ENCODE measurements at places on chromosomes 11 and 22.
A peak's percentile ranks its signal among the peaks of the same experiment; 100 is the strongest.

DNA sequence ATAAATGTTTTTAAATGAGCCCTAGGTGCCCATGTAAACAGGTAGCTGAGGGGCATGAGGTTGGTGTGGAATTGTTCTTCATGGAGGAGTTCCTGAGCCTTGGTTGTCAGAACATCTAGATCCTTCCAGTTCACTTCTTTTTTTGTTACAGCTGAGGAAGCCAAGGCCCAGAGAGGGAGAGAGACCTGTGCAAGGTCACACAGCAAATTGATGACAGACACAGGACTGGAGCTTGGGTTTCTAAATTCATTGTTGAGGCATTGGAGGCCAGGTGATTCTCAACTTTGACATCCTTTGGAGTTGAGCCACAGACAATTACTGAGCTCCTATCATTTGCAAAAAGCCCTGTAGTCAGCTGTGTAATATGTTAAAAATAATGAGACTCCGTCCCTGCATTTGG lies 73.1 kb upstream of the CRYBB3 start:
- no peak for DNase-seq

DNA sequence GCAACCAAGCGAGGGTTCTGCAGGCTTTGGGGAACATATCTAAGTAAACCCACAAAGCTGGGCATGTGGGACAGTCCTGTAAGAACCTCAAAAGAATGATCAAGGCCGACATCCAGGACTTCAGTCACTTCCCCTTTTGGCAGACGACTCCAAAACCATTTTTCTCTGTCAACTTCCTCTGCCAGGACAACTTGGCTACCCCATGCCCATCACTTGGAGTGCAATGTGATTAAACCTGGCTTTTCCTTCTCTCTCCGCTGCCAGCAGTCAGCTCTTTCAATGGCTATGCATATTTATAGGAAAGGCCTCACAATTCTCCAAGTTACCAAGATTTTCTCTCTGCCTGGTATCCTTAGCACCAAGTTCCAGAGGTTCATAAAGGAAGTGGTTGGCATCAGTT lies 78.9 kb downstream of the C11orf58 start:
- no peak for DNase-seq

GRCh38 chr11:70734911-70735310 lies 336.6 kb downstream of the CTTN start:
- no peak for DNase-seq

DNA sequence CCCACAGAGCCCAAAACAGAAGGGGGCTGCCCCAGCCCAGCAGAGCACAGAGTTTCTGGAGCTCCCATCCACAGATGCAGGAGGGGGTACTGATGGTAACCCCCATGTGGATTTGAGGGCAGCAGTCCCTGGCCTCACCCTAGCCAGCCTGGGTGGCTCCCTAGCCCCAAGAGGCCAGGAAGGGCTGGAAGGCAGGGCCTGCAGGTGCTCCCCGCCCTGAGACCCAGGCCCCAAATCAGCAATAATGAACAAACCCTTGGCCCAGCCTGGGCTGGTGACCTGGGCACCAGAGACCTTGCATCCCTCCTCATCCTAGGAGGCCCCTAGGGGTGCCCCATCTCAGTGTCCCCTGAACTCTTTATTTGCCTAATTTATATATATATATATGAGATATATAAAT lies 61.6 kb downstream of the MORC2 start:
- no peak for DNase-seq

DNA sequence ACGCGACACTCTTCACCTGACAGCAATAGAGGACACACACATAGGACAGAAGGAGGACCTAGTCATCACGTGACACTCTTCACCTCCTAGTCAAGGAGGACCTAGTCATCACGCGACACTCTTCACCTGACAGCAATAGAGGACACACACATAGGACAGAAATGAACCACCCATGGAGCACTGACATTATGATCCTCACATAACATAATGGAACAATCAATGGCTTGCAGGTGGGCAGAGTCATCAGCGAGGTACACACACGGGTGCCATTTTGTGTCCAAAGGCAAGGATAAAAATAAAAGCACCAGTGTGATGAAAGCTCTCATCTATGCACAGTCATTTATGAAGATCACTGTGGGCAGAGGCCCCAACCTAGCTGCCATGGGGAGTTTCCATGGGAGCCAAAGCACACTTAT lies 354.7 kb downstream of the LARGE1 start:
- no peak for DNase-seq

DNA sequence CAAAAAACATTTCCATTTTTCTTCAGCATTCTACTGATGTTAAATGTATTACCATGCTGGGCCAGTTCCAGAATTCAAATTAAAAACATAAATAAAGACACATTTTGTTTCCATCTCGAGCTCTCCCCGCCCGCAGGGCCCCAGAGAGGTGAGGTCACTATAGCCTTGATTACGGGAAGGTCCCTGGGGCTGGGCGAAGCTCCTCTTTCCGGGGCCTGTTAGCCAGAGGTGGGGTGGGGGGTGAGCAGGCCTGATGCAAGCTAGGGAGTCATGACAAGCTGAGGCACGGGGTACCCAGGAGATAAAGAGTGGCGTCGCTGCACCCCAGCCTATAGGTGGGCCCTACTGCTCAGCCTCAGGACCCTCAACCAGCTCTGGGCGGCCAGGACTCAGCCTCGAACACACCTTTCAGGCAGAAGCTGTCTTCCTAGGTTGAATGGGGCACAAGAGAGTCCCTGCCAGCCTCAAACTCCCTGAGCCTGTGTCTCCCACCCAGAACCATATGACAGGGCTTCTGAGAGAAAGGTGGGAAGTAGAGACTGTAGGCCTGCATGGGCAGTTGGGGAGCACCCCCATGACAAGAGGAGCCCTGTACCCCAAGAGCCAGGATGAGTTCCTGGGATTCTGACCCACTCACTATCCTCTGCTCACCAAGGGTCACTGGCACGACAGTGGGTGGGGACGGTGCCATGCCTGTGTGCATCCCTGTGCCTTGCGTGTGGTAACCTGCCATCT lies 34.8 kb downstream of the KCNQ1OT1 start:
- peak; percentile 58 for DNase-seq

GRCh38 chr11:113615098-113615497 lies 91.0 kb downstream of the TMPRSS5 start:
- DNase-seq, result no peak

GRCh38 chr11:16925561-16926065 lies 88.6 kb downstream of the PLEKHA7 start:
- DNase-seq, result peak; percentile 68

DNA sequence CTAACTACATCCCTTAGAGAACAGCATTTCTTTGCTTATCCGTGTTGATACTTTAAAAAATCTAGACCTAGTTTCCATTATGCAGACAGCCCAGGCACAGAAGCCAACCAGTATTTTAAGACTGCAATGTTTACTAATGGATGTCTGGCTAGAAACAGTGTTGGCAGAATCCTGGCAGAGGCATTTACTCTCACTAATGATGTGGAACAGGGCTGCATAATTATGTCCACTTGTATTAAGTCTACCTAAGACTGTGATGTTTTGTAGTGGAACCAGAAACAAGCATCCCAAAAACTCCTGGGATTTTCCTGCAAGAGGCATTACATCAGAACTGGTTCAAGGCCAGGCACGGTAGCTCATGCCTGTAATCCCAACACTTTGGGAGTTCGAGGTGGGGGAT lies 50.2 kb upstream of the PICALM start:
- DNase-seq, result peak; percentile 37

DNA sequence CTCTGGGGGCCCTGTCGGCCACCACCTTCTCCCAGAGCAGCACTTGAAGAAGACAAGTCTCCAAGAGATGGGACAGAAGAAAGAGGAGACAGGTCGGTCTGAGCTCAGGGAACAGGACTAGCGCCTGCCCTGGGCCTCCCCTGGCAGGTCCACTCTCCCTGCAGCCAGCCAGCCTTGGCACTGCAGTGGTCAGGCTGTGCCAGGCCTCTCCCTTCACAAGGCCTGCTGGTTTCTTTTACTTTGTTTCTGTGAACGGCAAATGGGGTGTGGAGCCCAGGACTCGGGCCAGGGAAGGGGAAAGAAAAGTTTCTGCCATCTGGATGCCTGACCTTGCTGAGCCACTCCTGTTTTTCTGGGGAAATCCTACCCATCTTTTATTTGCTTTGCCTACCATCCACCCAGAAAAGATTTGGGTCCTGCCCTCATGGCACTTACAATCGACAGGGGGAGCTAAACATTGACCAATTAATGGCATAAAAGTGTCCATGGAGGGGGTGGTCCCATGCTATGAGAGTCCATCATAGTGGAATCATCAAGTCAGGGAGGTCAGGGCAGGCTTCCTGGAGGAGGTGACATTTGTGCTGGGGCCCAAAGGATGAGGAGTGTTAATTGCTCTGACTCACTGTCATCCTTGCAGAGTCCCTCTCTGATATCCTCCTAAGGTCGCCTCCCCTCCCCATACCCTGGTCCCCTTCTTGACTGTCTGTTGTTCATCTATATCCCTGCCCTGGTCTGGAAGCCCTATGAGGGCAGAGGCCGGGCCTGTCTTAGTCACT lies 65.2 kb downstream of the NFAM1 start:
- DNase-seq, result peak; percentile 77

- DNase-seq, result no peak
Observed at GRCh38 chr22:24427500-24428164, at the start of gene ADORA2A. Gene ADORA2A, plus strand, starts transcription at chr22:24427599. Its CDS starts 5,806 bp downstream, at chr22:24433405.

- no peak for DNase-seq
Observed at GRCh38 chr11:35825386-35825785, 118.5 kb upstream of the LDLRAD3 start.

DNA sequence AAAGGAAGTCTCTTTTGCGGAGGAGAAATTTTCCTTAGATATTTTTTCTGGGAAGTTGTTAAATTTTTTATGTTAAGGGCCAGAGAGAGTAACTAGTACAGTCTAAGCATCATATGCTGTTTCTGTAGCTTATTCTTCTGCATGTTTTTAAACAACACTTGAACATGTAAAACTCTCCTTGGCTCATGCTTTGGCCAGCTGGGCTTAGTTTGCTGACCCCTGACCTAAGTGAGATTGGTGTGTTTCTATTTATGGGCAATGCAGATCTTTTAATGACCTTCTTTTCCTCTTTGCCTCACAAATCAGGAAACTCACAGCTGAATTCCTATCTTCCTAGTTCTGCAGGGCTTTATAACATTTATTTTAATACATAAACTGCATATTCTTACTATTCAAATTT lies 942.5 kb downstream of the OPCML start:
- no peak for DNase-seq

DNA sequence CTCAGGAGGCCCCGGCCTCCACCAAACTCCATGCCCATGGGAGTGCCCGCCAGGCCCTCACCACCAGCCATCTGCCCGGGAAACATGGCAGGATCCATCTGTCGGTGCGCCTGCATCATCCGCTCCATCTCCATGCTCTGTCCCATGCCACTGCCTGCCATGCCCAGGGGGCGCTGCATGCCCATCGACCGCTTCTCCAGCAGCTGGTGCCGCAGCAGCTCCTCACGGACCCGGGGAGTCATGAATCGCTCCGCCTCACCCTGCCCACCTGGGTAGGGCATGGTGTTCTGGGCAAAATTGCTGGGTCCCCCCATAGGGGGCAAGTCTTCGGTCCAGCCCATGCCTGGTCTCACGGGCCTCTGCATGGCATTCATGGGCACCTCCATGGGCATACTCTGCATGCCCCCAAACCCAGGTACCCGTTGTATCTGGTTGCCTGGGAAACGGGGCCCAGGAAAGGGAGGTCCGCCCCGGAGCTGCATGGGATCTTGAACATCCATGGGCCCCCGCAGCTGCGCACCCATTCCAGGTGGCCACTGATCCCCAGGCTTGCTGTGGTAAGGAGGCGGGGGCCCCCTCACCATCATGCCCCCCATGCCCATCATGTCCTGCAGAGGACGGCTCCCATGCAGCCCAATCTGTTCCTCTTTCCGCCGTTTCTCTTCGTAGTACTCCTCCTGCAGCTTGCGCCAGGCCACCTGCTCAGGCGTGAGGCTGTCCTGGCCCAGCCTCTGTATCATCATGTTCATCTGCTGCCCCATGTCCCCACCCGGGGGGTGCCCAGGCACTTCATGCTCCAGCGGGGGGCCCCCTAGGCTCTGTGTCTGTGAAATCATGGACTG lies 18.0 kb downstream of the CXCR5 start:
- peak; percentile 46 for DNase-seq

DNA sequence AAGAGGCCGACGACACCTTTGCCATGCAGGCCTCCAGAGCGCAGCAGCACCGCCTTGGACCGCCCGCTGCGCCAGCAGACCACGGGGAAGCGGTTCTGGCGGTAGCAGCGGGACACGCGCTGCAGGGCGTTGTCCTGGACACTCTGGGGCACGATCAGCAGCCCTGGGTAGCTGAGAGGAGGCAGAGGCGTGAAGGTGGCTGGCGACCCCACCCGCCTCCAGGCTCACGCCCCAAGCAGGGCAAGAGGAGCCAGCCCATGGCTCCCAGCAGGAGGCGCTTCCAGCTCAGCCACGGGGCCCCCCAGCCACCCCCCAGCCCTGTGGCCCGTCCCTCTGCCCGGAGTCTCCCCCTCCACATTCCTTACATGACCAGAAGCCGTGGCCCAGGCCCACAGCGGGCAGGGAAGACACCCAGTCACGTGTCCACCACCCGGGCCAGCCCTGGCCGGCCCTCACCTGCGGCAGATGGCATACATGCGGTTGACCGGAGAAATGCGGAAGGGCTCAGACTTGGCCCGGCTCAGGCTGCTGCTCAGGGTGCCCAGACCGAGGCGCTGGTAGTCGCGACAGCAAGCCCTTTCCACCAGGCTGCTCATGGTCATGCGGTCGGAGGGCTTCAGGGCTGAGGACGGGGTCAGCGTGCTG lies 15.2 kb downstream of the SBF1 start:
- DNase-seq, result no peak

DNA sequence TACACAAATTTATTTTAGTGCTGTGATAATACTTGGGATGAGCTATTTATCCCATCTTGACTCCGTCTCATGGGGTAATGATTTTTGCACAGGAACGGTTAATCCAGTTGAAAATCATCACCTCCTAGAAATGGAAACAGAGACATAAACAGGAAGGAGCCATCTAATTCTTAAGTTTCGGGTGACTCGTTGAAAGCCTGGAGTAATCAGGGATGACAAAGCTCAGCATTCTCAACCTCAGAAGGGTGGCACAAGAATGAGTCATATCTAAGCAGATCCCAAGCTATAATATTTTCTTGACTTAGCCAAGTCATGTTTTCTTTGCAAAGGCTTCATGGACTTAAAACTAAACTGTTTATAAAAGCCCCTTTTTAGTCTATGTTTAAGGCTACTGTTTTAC lies 280.8 kb upstream of the CCDC90B start:
- no peak for DNase-seq

- DNase-seq, result no peak
Observed at GRCh38 chr22:45698094-45698493, 26.5 kb downstream of the ATXN10 start.

DNA sequence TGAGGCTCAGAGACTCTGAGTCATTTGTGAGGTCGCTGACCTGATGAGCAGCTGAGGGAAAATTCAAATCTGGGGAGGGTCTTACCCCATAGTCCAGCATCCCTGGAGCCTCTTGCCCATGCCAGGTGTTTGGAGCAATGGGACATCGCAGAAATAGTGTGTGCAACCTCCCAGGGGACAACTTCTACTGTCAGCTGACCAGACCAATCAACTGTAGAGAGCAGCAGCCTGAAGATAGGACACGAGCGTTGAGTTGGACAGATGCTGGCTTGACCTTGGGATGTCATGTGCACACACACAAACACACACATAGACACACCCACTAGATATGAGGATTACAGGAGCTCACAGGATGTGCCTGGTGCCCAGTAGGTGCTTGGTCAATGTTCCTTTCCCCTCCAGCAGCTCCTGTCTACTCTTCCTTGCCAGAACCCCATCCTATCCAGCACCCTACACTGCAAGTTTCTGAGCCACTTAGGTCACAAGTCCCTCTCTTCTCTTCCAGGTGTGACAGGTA lies 59.1 kb upstream of the MPEG1 start:
- no peak for DNase-seq

Measured in left hindlimb (tissue), 1 donor.